Activated CD4-positive, alpha-beta T cell treated with anti-CD3 and anti-CD28 coated beads for 24 hours (primary cell): ENCODE measurements at places on chromosomes 5 and 9.

GRCh38 chr5:114418176-114419066, 56.6 kb downstream of the KCNN2 start:
- no peak for DNase-seq

DNA sequence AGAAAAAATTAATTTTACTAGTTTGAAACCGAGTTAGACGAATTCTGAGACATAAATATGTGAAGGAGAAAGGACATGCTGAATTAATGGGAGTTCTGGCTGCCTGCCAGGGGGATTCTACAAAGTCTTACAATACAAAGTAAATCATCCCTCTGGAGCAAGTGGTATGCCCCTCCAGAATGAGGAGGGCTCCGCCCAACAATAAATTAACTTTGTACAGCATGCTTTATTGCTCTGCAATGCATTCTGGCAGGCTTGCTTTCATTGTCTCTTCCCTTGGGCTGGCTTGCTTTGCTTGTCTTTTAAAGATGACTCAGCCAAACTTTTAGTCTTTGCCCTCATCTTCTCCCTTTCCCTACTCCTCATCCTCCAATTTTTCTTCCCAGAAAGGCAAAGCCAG, 11.7 kb upstream of the PCDHB1 start:
- DNase-seq, result no peak

DNA sequence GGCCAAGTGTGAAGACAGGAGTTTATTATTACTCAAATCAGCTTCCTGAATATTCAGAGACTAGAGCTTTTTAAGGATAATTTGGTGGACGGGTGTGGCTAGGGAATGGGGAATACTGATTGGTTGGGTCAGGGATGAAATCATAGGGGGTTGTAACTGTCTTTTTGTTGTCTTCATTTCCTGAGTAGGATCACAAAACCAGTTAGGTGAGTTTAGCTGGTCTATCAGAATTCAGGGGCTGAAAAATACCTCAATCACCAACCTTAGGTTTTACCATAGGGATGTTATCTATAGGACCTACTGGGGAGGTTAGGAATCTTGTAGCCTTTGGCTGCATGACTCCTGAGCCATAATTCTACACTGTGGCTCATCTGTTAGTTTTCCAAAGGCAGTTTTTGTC, 235.8 kb downstream of the YTHDC2 start:
- no peak for DNase-seq

GRCh38 chr9:24488896-24489295, 56.8 kb downstream of the IZUMO3 start:
- DNase-seq, result no peak

DNA sequence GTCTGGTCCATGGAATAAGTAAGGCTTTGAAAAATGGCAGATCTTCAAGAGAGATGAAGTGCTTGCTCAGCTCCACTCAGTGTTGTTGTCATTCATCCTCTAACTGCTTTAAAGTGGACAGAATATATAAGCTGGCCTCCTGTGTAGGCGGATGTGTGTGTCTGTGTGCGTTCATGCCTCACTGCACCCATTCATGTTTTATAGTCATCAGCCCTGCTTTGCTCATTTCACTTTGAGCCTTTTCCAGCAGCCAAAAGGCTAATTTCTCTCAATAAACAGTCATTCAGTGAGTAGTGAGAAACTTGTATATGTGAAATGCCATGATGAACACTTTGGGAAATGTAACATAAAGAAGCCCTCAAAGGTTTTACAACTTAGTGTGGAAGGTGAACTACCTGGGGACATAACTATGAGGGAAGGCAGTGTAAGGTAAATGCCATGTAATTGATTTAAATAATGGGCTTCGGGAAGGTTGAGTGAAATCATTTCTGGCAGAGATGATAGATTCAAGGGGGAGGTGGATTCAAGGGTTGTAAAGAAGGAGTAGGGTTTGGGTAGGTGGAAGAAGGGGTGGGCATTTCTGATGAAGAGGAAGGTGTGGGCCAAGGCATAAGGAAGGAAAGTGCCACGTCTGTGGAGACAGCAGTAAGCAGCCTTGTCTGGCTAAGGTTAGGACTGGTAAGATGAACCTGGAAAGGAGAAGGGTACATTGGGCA, 15.7 kb downstream of the TTC23L start:
- DNase-seq, result no peak

DNA sequence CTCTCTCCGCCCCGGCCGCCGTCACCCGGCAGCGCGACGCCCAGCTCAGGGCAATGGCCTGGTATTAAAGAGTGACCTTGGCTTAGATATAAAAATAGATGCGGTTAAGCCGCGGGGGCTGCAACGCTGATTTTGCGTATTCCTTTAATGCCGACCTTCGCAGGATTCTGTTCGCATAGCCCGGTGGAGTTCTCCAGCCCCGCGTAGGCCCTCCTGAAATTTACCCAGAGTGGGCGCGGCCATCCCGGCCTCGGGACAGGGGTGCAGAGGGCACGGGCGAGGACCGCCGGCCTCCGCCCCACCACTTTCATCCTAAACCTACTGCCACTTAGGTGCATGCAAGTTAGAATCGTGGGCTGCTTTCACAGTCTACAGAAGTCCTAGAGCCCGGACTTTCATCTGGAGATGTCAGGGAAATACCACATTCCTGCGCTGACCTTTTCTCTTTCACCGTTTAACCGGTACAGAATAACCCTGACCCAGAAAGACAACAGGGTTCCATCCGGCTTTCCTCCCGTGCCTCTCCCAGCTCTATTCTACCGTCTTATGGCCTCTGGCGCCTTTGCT, 492 bp upstream of the FAM169A start:
- no peak for DNase-seq

GRCh38 chr5:172667786-172668593, 26.9 kb downstream of the NEURL1B start:
- no peak for DNase-seq

DNA sequence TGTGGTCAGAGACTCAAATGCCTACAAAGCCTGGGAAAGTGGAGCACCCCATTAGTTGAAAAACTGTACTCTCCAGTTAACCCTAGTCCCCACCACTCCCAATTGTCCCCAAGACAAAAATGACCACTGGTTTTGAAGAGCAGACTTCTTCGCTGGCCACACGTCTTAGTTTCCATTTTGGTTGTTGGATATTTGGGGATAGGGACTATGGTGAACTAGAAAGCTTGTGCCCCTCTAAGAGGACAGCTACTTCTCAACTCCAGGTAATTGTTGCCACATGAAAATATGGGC, 109.4 kb upstream of the SPRY4 start:
- DNase-seq, result no peak

GRCh38 chr9:112839331-112839730, 51.3 kb downstream of the SLC46A2 start:
- no peak for DNase-seq

- no peak for DNase-seq
These were observed 56.3 kb downstream of the SLC24A2 start for GRCh38 chr9:19732441-19732951.

GRCh38 chr9:79287708-79288290, 284.0 kb upstream of the TLE4 start:
- DNase-seq, result no peak

GRCh38 chr5:139882961-139883539, 87.4 kb downstream of the PSD2 start:
- no peak for DNase-seq
